Activated T-cell treated with anti-CD3 and anti-CD28 coated beads for 48 hours (primary cell): ENCODE measurements at places on chromosomes 2 and 18.

GRCh38 chr18:3286159-3286558, 24.2 kb downstream of the MYL12B start:
- DNase-seq = no peak

DNA sequence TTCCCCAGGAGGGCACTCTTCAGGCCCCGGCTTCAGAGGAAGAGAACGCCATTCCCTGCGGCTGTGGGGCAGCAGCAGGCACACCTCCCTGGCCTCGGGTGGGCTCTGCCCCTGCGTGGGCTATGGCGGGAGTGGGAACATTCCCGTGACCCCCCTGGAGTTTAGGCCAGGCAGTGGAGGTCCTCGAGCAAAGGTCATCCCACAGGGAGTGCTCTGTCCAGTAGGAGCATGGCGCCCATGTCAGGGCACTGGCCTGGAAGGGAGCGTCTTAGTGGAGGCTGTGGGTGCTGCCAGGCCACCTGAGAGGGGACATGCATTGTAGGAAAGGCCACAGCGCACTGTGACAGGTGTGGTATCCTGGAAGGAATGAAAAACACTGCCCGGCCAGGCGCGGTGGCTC, 9.2 kb upstream of the NFATC1 start:
- DNase-seq = no peak

GRCh38 chr2:226136739-226137138, 662.9 kb downstream of the IRS1 start:
- DNase-seq = no peak

DNA sequence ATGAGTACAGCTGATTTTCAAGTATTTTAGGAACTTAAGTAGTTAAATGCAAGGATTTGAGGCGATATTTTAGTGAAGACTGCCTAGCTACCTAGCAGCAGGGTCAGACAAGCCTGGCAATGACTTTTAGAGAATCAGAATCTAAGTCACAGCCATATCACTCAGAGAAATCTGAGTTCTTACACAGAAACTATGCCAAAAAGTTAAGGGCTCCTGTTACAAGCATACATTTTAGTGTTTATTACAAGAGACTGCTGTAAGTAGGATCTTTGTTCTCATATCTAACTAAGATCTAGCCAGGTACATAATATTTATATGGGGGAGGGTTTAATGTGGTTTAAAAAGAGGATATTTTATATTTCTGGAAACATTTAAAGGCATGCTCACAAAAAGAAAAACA, 37.5 kb downstream of the MAP4K3 start:
- no peak for DNase-seq

- DNase-seq = no peak
These were observed 444.9 kb upstream of the MAP2 start for GRCh38 chr2:208978946-208979345.

- DNase-seq = no peak
These were observed 488.9 kb upstream of the SOX11 start for GRCh38 chr2:5203134-5203755.
